Occipital lobe (tissue), 3 donors: ENCODE measurements at places on chromosomes 3 and 15. TPM values are rescaled to one million over a fixed set of nuclear protein-coding genes. Genes with fewer than 3 reads are reported as not detected.

The GPR156 gene
- 5.6 TPM for total RNA-seq

DNA sequence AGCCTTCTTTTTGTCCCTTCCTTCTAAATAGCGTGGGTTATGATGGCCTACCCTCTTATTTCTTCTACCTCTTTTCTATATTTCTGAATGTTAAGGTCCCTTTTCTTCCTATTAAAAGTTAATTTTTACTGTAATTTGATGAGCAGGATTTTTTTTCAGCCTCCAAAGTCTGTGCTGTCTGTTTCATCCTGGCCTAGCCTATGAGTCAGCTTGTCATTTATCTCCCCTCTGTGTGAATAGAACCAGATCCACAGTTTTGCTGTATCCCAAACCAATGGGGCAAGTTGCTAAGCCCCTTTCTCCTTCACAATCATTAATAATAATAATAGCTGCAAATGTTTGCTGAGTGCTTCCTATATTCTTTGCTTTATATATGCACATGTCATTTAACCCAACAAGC, 18.1 kb upstream of the C3orf38 start:
- DNase-seq = no peak

The VGLL3 gene
- total RNA-seq = 1.7 TPM

DNA sequence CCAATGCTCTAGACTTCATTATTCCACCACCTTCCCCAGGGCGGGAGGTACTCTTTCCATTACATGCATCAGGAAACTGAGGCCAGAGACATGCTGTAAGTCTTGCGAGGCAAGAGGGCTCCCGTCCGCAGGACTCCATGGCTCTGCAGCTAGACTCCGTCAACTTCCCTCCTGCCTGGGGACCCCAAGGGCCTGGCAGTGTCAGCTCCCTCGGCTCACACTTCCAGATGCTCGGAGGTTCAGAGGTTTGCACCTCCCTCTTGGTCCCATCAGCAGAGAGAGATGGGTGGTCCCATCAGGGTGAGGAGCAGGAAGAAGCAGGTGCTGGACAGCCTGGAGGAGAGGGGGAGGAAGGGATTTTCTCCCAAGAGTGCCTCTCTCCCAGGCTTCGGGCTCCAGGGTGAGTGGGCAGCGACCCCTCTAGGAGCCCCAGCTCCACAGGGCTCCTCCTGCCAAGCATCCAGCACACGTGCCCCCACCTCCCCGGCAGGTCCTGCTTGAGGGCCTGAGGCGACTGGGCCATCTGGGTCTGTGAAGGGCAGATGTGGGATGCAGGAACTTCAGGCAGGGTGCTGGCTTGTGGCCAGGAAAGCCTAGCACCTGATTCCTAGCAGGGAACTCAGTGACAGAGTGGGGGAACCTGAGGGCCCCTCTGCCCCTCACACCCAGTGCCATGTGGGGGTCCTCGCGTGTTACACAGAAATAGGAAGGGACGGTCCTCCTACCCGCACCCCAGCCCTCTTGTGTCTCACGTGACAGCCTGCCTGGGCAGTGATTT, 9.3 kb downstream of the PAK6 start:
- no peak for DNase-seq

The CFAP161 gene
- total RNA-seq = 2.7 TPM

DNA sequence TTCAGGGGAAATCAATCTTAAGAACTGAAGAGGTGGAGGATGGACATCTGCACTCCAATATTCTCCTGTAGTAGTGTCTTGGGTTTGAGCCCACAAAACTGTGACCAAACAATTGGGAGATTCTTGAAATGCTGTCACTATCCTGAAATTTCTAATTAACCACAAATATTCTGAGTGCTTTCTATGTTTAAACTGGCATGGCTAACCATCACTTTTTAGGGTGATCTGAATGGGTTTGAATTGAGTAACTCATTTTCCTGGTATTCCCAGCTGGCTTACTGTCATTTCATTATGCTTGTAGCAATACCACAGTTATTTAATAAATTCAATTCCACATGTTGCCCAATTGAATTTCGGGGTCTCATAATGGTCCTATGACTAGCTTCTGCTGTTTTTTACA, 216.9 kb upstream of the DCBLD2 start:
- DNase-seq = no peak

- no peak for DNase-seq
Measured at GRCh38 chr3:107882881-107883280, 207.9 kb downstream of the CD47 start.

DNA sequence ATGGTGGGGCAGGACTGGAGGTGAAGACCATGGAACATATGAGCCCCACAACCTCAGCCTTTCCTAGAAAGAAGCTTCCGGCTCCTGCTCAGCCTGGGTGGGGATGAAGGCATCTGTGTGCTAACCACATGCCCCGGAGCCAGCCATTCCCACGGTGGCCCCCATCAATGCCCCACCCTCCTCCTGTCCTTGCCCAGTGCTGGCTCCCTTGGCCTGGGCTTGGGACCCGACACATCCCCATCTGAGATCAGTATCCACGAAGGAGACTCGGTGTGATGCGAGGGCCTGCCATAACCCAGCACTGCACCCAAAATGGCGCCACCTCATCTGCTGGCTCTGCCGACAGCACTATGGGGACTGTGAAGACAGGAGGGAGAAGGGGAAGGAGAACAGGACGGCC, 16.5 kb upstream of the PLXND1 start:
- DNase-seq = no peak

DNA sequence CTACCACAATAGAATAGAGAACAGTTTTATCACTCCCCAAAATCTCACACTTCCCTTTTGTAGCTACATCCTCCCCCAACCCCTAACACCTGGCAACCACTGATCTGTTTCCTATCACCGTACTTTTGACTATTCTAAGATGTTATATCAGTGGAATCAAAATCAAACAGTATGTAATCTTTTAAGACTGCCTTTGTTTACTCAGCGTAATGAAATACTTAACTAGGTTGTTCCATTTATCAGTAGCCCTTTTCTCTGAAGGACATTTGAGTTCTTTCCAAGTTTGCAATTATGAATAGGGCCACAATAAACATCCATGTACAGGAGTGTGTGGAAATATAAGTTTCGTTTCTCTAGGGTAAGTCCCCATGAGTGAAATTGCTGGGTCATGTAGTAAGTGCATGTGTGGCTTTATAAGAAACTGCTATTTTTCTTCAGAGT, 372.3 kb downstream of the SV2B start:
- no peak for DNase-seq

GRCh38 chr3:35929158-35929557, 289.8 kb downstream of the ARPP21 start:
- DNase-seq = no peak

The GRK7 gene
- total RNA-seq = not detected

DNA sequence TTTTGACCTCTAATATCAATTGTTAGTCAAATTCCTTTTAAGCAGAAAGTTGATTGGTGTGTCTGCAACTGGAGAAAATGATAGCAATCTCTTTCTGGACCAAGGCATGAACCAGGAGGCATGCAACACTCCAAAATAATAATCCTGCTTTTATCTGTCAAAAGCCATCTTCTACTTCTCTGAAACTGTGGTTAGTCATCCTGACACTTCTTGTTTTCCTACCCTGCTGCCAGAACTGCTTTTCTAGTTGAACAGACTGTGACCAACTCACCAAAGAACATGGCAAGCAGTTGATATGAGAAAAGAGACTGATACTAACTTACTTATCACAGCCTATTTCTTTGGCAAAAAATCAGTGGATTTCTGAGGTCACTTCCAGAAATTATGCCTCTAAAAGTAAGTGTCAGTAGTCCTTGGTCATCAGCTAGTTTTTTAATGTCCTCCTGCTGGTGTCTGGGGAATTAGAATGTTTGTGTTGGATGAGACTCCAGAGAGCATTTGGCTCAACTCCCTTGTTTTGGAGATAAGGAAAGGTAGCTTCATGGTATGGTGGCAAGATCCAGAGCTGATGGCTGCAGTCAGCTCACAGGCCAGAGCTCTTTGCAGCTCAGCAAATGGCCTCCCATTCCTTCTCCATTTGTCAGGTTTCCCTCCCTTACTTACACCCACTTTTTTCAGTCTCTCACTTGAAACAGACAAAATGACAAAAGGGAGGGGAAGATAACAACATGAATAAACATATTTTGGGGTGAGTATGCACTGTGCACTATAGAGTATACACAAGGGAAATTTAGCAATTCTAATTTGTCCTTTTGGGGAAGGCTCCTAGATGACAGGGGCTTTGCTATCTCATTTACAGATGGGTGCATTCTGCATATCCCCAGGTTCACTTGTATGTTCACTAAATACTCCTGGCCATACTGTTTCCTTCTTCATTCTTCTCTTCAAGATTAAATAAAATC, 7.0 kb downstream of the CRYGS start:
- DNase-seq = no peak

The THRB gene
- 44.5 TPM for total RNA-seq

DNA sequence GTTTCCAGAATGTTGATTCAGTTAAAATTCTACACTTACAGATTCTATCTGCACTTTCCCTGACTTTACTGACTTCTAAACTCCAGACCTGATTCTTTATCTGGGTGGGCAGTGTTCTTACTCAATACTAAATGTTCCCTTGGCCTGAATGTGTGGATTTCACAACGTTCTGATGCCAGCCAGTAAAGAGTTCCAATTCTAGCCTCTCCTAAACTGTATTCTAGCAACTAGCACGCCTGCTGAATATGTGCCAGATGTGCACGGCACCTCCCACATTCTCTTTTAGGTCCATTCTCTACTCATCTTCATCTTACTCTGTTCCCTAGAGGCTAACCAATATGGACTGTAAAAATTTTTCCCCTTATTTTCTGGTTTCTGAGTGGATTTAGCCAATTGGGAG, 479.5 kb upstream of the AGTR1 start:
- no peak for DNase-seq

The ECE2 gene
- total RNA-seq = 2.2 TPM

GRCh38 chr3:179421500-179421899, 29.8 kb downstream of the GNB4 start:
- no peak for DNase-seq

DNA sequence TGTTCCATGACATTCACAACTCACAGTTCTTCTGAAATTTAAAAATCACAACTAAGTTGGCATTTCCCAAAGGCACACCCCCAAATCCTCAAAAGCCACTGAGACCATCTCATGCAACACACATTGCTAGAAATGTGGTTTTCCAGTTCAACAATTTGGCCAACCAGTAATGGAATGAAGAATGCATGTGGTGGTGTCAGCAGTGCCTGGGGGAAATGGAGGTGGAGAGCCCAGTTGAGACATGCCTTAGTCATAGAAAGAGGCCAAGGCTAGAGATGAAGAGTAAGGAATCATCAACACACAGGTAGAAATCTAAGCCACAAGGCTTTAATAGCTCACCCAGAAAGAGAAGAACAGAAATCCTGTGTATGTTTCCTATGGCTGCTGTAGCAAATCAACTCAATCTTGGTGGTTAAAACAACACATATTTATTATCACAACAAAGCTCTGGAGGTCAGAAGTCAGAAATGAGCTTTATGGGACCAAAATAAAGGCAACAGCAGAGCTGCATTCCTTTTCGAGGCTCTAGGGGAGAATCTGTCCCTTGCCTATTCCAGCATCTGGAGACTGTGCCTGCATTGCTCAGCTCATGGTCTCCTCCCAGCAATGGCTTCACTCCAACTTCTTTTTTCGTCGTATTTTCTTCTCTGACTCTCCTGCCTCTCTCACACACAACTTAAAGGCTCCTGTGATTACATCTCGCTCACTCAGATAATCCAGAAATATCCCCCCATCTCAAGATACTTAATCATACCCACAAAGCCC, 54.0 kb downstream of the SNTN start:
- DNase-seq = no peak
